Type B pancreatic cell (in vitro differentiated cells): ENCODE measurements at places on chromosomes 5 and 9. TPM values are rescaled to one million over a fixed set of nuclear protein-coding genes. Genes with fewer than 3 reads are reported as not detected.

The SLC6A7 gene
- total RNA-seq, result 0.10 and 0.38 TPM in 2 replicates

The CATSPER3 gene
- total RNA-seq, result 0.22 and 0.74 TPM in 2 replicates

The ZNF618 gene
- 23.7 and 51.5 TPM in 2 replicates for total RNA-seq

DNA sequence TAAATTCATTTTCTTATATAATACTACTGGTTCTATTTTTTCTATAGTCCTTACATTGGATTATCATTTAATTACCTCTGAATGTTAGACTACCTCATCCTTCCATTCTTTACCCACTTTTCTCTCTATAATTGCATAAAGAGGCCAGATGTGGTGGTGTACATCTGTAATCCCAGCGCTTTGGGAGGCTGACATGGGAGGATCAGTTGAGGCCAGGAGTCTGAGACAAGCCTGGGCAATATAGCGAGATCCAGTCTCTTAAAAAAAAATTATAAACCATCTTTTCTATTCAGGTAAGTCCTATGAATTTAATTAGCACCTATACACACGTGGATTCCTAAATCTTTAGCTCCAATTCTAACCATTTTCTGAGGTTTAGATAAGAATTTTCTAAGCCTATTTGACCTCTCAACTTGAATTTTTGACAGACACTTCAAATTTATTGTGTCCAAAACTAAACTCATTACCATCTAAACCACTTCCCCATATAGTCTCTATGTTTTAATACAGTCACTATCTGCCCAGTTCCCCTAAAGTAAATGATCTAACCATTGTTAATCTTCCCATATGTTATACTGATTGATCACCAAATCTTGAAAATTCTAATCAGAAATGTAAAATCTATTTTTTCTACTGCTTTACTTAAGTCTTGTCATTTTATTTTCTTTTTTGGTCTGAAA is 33.0 kb upstream of the CHD1 start:
- no peak overlapping the region for H3K4me3 ChIP-seq
- H3K27me3 ChIP-seq, result no peaks in the 10 kb centered on the region
- no peak for DNase-seq
- H3K27ac ChIP-seq, result no peak overlapping the region
- H3K4me1 ChIP-seq, result no peaks in the 10 kb centered on the region
- H3K36me3 ChIP-seq, result peaks cover 2% of the 10 kb centered on the region

DNA sequence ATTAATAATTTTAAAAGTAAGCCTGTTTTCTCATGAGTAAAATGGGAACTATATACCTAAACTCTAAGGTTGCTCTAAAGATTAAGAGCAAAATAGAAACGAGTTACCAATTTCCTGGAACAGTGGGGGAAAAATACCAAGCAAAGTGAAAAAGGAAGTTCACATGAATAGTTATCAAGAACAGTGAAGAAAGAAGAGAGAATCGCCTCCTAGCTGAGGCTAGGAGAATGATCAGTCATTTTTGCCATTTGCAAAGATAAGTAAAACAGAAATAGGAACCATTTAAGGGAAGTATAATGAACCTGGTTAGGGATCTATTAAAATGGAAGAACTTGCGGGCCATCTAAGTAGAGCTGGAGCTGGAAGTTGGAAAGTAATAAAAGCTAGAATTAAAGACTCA is 50.7 kb downstream of the P4HA2 start:
- no peak overlapping the region for H3K4me3 ChIP-seq
- H3K27me3 ChIP-seq, result peaks cover 3% of the 10 kb centered on the region
- no peak for DNase-seq
- H3K36me3 ChIP-seq, result no peaks in the 10 kb centered on the region
- no peak overlapping the region for H3K27ac ChIP-seq

DNA sequence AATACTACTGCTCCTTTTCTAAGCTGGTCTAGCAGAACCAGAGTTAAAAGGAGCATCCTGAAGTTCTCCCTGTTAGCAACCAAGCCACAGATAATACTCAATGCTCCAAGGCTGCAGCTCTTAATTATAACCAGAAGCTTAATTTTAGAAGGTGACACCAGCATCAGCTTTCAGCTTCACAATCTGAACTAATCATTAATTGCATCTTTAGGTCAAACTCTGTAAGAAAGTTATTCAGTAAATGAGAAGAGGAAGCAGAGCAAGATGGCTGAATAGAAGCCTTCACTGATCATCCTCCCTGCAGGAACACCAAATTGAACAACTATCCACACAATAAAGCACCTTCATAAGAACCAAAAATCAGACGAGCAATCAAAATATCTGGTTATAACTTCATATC is 38.5 kb downstream of the APBA1 start:
- H3K36me3 ChIP-seq, result no peaks in the 10 kb centered on the region
- no peaks in the 10 kb centered on the region for H3K27me3 ChIP-seq
- H3K4me3 ChIP-seq, result no peak overlapping the region
- peaks cover 7% of the 10 kb centered on the region for H3K4me1 ChIP-seq
- no peak overlapping the region for H3K27ac ChIP-seq

DNA sequence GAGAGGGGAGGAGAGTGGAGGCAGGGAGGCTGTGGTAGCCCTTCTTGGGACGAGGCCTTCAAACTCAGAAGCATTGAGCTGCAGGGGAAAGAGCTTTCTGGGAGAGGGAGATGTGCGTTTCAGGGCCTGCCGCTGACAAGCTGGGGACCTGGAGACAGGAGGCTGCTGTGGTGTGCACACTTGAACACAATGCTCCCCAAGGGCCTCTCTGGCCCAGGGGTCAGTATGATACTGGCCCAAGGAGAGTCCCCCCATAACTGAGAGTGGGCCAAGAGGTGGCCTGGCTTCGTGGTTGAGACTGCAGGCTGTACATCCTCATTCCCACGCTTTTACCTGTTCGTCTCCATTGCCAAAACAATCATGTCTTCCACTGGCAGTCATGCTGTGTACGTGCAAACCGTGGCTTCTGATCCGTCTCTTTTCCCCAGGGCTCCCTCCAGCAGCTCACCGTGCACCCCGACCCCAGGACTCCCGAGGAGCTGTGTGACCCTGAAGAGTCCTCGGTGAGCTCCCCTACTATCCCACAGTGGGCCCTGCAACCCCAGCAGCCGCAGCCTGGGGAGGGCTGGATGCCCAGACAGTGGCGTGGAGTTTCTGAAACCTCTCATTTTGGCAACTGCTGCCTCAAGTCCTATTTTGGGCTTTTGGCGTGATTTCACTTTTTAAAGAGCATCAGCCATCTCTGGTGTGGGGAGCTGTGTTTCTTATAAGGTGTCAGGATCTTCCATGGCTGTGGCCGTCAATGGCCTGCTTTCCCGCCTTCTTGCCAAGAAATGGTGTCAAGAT is 43.4 kb downstream of the COL15A1 start:
- no peaks in the 10 kb centered on the region for H3K36me3 ChIP-seq
- peaks cover 3% of the 10 kb centered on the region for H3K27me3 ChIP-seq
- H3K27ac ChIP-seq, result no peak overlapping the region
- no peak for DNase-seq
